ENCODE measurements at places on chromosomes 4 and X. TPM values are rescaled to one million over a fixed set of nuclear protein-coding genes. Genes with fewer than 3 reads are reported as not detected.
A peak's percentile ranks its signal among the peaks of the same experiment; 100 is the strongest.

The ABCG2 gene
- total RNA-seq, result 0.22 TPM

The OPHN1 gene
- total RNA-seq, result 10.8 TPM

The MAP7D2 gene
- not detected for total RNA-seq

The SPON2 gene
- total RNA-seq, result 8.9 TPM

The CDKL2 gene
- total RNA-seq, result not detected

The TRO gene
- 0.12 TPM for total RNA-seq

The KIT gene
- 2.3 TPM for total RNA-seq

The CDKN2AIP gene
- 9.2 TPM for total RNA-seq

The MAGEE1 gene
- total RNA-seq, result 0.49 TPM

The CHRNA9 gene
- not detected for total RNA-seq

- no peaks in the 10 kb centered on the region for H3K36me3 ChIP-seq
- H3K27ac ChIP-seq, result peak overlapping the region; percentile 49
- H3K27me3 ChIP-seq, result no peaks in the 10 kb centered on the region
- H3K4me3 ChIP-seq, result no peak overlapping the region
- peaks cover 16% of the 10 kb centered on the region for H3K4me1 ChIP-seq
Observed at GRCh38 chrX:38879631-38880220, 78.5 kb downstream of the MID1IP1 start.

DNA sequence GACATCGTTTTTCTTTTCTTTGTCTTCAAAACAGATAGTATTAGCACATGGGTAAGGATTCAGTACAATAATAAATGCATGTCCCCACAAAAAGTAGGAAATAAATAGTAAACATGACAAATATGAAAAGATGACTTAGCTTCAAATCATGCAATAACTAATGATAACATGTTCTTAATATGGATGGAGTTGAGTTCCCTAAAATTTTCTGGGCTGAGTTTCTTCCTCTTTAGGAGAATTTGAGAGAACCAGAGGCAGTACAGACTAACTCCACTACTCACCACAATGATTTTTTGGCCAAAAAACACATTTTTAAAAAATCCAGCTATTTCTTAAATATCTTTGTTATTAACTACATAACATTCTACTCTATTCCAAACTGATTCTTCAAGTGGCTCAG is 432.3 kb upstream of the HS3ST1 start:
- H3K27me3 ChIP-seq, result no peaks in the 10 kb centered on the region
- no peak overlapping the region for H3K4me3 ChIP-seq
- H3K27ac ChIP-seq, result no peak overlapping the region
- H3K36me3 ChIP-seq, result no peaks in the 10 kb centered on the region
- H3K4me1 ChIP-seq, result no peaks in the 10 kb centered on the region

GRCh38 chr4:86358257-86358656 is 1.6 kb downstream of the MAPK10 start:
- no peak for DNase-seq
- H3K36me3 ChIP-seq, result no peaks in the 10 kb centered on the region
- H3K4me1 ChIP-seq, result no peaks in the 10 kb centered on the region
- H3K27me3 ChIP-seq, result no peaks in the 10 kb centered on the region

DNA sequence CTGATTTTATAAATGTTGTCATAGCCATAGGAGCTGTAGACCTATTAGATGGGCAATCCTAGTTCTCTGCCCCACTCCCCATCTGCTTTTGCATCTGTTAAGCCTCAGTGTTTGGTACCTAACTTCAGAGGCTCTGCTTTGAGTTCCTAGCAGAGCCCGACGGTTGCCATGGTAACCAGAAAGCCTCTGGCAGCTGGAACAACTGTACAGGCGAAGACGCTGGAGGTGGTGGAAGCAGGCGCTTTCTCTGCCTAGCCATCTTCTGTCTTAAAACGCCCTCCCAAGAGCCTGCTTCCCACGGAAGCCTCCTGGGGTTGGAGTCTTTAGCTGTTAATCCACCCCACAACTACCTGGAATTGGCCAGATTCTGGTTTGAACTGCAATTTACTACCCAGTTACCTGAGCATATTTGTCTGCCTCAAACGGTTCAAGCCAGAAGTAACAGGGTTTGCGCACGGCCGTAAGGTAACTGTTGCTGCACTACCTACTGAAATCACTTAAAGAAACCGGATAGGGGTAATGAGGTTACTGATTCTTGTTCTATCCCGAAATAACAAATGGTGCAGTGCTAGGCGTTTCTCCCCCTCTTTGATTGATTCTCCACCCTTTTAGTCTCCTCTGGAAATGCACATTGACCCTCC is 1.0 kb upstream of the GABRG1 start:
- H3K27ac ChIP-seq, result no peak overlapping the region
- no peaks in the 10 kb centered on the region for H3K27me3 ChIP-seq

GRCh38 chrX:78658414-78658813 is 714 bp downstream of the RTL3 start:
- no peak overlapping the region for H3K27ac ChIP-seq
- no peaks in the 10 kb centered on the region for H3K4me1 ChIP-seq
- DNase-seq, result no peak
- H3K36me3 ChIP-seq, result no peaks in the 10 kb centered on the region

DNA sequence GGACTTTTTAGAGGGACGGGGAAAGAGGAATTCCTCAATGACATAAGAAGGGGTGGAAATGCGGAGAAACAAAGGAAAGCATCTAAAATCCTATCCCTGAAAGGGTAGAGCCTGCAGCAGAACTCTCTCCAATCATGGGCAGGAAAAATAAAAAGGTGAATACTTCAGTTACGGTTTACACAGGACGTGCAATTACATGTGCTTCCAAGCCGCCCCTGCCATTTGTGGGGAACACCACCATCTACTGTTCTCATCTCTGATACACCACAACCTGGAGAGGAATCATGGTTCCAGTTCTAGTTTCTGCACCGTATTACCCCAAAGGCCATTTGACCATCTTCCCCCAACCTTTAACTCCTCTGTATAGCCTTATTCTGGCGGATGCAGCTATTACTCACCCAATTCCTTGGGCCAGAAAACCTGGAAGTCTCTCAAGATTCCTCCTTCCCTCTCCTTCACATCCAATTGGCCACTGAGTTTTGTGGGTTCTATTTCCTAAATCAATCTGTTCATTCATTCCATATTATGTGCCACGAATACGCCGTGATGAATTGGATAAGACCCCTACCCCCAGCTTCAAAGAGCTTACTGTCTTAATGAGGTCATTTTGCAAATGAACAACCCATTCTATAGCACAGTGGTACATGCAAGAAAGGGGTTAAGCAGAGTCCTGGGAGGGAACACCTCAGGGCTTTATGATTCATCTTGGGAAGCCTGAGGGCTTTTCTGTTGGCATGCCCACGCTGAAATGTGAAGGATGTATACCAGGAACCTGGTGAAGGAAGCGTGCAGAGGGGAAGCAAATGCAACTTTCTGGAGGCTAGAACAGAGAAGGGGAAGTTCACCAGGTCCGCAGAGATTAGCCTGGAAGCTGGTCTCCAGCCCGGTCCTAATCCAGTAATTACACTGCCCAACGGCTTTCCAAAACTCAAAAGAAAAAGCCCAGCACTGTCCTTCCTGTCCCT is 1.4 kb upstream of the MSL3 start:
- no peaks in the 10 kb centered on the region for H3K27me3 ChIP-seq
- DNase-seq, result no peak
- no peaks in the 10 kb centered on the region for H3K4me1 ChIP-seq
- peak overlapping the region; percentile 91 for H3K27ac ChIP-seq
- H3K4me3 ChIP-seq, result peak overlapping the region; percentile 64

DNA sequence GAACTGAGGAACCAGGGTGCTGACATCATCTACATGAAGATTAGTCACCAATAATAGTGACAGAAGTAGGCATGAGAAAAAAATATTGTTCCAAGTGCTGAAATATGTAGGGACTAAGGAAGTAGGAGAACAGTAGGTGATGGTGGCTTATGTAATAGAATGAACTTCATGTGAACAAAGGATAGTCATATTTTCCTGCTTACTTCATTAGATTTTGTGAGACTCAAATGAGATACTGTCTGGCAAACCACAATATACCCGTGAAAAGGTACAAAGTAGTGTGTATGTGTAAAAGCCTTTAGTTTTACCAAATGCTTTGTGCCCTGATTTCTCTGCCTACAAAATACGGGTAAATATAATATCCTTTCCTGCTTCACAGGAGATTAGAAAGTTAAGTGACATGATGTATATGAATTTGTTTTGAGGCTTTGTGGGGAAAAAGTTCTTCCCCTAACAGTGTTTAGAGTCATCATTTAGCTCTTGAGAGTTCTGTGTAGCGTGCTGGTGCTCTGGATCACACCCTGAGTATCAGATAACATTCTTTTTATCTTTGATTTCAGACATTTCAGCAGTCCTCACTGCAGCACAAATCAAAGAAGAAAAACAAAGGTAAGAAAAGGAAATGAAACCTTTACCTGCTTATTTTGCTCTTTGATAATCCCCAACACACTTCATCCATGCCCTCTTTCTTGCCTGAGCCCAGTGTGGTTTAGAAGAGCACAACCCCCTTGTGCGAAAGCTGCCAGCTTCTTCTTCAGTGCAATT is 67.9 kb downstream of the KLHL34 start:
- no peaks in the 10 kb centered on the region for H3K36me3 ChIP-seq
- H3K27ac ChIP-seq, result no peak overlapping the region
- H3K4me3 ChIP-seq, result no peak overlapping the region
- DNase-seq, result no peak

DNA sequence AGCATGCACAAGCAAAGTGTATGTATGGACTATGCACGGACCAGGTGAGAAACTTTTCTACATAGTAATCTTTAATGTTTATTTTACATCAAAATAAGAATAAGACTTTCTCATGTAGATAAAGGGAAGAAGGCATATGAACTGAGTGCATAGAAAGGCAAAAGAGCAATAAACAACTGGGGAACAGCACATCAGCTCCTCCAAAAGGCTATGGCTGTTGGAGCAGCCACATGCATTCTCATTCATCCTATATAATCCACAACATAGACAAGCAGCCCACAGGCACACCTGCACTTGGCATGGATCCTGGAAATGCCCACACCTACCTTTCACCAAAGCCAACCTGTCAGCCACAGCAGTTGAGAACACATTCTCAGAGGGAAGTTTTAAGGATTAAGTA is 586.9 kb upstream of the INTU start:
- H3K4me3 ChIP-seq, result no peak overlapping the region
- no peak for DNase-seq
- no peaks in the 10 kb centered on the region for H3K27me3 ChIP-seq
- no peaks in the 10 kb centered on the region for H3K4me1 ChIP-seq

GRCh38 chr4:83996254-83996653 is 460.3 kb downstream of the GPAT3 start:
- no peak overlapping the region for H3K4me3 ChIP-seq
- no peaks in the 10 kb centered on the region for H3K4me1 ChIP-seq

DNA sequence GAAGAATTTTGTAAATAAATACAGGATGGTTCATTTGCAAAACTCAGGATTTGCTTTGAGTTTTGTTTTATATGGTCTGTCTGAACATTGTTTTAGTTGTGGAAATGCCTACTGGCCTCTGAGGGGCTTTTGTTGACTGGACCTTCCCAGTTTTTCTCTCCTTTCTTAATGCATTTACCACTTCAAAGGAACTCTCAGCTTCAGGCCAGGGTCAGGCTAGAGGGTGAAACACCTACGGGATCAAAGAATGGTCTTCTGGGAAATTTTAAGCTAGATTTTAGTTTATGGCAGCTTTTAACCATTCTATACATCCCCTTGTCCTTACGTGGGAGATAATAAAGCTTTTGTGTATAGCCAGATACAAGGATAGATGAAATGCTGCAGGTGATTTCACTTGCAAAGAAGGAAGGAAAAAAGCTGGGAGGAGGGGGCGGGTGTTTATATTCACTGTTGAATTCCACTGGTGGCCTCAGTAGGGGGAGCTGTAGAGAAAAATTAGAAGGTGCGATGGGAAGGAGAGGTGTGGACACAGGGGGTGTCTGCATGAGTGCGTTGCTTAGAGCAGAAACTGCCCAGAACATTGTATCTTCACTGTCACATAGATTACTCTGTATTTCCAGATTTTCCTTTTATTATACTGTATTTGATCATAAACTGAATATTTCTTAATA is 151.8 kb downstream of the TSPAN5 start:
- H3K36me3 ChIP-seq, result no peaks in the 10 kb centered on the region
- DNase-seq, result no peak
- H3K27me3 ChIP-seq, result no peaks in the 10 kb centered on the region
- H3K4me3 ChIP-seq, result no peak overlapping the region

DNA sequence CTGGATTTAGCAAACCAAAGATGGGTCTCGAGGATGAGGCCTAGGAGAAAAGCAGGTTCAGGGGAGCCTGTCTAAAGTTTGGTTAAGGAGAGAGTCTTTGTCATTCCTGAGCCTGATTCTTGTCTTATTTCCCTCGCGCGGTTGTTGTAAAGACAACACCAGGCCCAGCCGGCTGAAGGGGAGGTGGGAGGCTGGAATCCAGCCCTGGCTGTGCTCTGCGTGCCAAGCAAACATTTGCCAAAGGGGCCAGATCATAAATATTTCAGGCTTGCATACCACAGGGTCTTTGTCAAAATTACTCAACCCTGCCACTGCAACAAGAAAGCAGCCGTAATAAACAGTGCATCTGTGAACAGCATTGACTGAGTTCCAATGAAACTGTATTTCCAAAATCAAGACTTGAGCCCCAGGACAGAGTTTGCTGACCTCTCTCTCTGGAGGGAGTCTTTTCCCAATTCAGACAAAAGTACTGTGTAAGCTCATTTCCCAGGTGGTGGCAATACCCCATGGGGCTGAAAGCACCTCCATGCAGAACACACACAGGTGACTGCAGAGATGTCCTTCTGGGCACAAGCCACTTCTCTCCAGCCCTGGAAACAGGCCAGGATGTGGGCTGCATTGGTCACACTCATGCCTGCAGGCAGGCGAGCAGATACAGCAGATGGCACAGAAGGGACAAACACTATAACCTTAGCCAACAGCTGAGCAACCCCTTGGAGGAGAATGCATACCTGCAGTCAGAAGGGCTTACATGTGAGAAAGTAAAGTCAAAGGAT is 320.3 kb downstream of the STK32B start:
- H3K27me3 ChIP-seq, result no peaks in the 10 kb centered on the region
- no peak overlapping the region for H3K27ac ChIP-seq
- no peaks in the 10 kb centered on the region for H3K36me3 ChIP-seq

- H3K27me3 ChIP-seq, result no peaks in the 10 kb centered on the region
- no peak overlapping the region for H3K4me3 ChIP-seq
- no peaks in the 10 kb centered on the region for H3K4me1 ChIP-seq
- no peaks in the 10 kb centered on the region for H3K36me3 ChIP-seq
- no peak for DNase-seq
- H3K27ac ChIP-seq, result no peak overlapping the region
Observed at GRCh38 chr4:186591651-186592050, 36.3 kb upstream of the MTNR1A start.

GRCh38 chr4:83234902-83235644 is 49.5 kb downstream of the COQ2 start:
- H3K27me3 ChIP-seq, result no peaks in the 10 kb centered on the region
- H3K4me1 ChIP-seq, result no peaks in the 10 kb centered on the region
- H3K36me3 ChIP-seq, result no peaks in the 10 kb centered on the region
- H3K4me3 ChIP-seq, result no peak overlapping the region
- no peak for DNase-seq
- no peak overlapping the region for H3K27ac ChIP-seq

All from gastrocnemius medialis (tissue), 4 donors.